HEK293T (cell line): ENCODE measurements at places on chromosomes 5 and 9.
A peak's percentile ranks its signal among the peaks of the same experiment; 100 is the strongest.

GRCh38 chr9:99399474-99399873 is 177.4 kb downstream of the SEC61B start:
- DNase-seq: no peak

DNA sequence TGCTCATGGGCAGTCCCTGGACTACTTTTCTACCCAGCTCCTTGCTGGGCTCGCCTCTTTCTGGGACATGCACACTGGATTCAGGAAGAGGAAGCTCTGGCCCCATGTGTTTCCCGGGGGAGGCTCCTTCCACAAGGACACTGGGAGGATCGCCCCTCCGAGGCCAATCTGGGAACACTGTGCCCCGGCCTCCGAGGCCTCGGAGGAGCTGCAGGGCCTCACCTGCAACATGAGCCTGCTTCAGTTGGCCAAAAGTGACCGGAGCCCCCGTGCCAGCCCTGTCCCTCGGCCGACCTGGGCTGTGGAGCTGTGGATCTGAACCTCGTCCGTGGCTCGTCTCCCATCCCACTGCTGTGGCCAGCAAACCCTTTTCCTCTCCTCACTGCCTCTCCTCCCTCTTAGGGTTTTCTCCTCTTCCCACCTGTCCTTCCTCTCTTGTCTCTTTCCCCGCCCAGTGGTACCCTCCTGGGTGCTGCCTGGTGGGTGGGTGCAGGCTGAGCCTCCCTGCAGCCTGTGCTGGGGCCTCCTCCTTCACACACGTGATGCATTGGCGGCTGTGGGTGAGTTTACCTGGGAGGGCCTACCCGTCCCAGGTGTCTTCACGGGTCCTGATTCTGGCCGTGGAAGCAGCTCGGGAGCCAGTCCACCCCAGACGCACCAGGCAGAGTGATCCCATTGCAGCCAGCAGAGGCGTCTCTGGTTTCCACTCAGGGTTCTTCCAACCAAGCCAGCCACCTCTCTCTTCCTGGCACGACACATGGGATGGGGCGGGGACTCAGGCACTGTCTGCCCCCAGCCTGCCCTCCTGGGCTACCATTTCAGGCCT is 241.8 kb downstream of the CACNA1B start:
- no peak for DNase-seq

DNA sequence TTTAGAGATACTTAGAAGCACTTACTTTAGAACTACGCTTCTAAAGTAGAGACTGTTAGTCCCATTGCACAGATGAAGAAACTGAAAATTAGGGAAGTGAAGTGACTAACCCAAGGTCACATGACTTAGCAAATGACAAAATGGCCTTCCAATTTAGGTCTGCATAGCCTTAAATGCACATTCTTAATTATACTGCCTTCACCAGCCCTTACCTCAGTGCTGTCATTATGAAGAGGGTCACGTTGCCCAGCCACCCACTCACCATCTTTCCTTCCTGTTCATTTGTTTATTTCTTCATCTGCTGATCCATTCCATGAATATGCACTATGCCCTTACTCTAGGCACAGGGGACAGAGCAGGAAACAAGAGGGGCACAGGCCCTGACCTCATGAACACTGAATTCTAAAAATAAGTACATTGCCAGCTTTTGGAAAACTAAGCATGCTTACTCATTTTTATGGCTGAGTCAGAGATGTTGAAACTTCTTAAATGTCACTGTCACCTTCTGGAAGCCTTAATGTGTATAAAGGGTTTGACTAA is 8.6 kb downstream of the HAVCR2 start:
- DNase-seq: no peak

- no peak for DNase-seq
These were observed 66.8 kb downstream of the ADCY2 start for GRCh38 chr5:7462758-7463157.

DNA sequence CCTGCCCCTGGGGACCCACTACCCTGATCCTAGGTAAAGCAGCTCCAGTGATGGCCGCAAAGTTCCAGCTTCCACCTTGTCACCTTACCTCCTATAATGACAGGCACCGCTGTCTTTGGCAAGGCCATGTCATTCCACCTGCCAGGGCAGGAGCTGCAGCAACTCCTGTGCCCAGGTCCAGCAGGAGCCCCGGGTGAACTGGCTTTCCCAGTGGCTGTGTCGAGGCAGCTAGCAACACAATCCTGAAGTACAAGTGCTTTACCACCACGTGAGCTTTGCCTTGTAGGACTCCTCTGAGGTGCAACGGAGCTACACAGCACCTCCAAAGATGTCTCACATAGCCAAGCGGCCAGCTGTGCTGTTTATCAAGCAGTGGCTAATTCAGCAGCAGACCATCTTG is 20.7 kb upstream of the MGAT1 start:
- no peak for DNase-seq

DNA sequence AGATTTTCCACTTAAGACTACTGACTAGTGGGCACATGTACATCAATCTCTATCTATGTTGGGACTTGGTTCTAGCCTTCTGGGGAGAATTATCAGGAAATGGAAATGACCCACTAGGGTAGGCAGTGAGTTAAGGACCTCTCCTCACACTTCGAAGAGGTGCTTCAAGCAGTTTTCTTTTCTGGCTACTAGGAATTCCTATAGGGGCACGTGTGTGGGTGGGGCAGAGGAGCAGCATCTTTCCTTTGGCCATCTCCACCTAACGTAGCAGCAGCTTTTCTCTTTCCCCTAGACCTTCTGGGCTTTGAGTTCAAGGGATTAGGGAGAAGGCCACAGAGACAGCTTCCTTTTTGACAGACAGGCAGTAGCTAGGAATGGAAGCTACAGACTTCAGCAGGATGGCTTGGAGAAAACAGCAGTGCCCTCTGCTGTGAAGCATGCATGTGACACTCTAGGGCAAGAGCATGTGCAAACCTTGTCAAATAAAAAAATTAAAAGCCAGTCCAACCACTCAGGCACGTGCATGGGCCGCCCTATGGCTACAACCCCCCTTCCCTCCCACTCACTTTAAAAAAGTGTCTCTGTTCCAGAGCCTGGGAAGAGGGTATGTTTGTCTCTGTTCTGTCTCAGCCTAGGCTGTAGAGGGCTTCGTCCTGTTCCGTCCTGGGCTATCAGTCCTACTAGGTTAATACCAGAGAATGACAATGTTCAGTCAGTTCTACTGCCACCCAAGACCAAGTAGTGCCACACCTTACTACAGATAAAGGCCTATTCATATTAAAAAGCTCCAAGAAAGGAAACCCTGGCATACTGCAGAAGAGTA is 8.7 kb upstream of the GFRA3 start:
- DNase-seq: peak; percentile 69

DNA sequence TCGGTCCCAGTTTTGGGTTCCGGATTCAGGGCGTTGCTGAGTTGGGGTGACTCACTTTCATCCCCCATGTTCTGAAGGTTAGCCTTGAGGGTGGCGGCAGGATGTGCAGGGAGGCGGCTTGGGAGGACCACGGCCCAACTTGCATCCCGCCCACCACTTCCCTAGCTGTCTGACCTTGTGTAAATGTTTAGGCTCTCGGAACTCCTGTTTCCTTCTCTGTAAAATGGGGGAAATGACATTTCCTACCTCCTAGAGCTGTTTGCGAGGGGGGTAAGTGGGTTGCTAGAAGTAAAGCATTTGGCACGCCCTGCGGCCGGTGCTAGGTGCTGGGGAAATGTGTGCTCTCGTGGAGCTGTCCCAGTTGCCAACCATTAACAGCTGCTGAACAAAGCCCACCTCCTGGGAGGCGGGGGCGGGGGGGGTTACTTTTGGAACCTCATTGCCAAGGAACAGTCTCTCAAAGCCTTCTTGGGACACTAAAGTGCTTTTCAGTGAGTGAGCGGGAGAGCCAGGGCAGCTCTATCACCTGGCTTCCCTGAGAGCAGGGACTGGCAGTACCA is 27.5 kb downstream of the PTGES2 start:
- DNase-seq: no peak

GRCh38 chr9:14218253-14218652 is 95.7 kb downstream of the NFIB start:
- no peak for DNase-seq

- peak; percentile 14 for DNase-seq
These were observed 876 bp downstream of the EGFLAM start for GRCh38 chr5:38259062-38259808.

DNA sequence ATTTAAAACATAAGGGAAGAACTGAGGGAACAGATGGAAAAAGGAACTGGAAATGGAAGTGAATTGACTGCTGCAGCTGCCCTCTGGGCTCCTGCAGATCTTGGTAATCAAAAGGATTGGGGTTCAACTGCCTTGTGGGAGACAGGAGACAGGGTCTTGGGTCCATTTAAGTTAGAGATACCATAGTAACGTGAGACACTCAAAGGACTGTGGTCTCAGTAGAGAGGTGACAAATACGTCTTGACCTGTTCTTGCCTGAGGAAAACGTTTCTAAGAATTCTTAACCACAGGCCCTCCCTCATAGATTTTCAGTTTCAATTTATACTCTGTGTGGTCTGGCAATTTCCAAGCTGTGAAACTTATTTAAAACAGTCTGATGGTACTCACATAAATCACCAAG is 100.8 kb upstream of the DHFR start:
- no peak for DNase-seq

GRCh38 chr5:14286574-14287421 is 143.7 kb downstream of the TRIO start:
- DNase-seq: no peak

GRCh38 chr5:88892669-88893068 is 9.7 kb upstream of the MEF2C start:
- no peak for DNase-seq

DNA sequence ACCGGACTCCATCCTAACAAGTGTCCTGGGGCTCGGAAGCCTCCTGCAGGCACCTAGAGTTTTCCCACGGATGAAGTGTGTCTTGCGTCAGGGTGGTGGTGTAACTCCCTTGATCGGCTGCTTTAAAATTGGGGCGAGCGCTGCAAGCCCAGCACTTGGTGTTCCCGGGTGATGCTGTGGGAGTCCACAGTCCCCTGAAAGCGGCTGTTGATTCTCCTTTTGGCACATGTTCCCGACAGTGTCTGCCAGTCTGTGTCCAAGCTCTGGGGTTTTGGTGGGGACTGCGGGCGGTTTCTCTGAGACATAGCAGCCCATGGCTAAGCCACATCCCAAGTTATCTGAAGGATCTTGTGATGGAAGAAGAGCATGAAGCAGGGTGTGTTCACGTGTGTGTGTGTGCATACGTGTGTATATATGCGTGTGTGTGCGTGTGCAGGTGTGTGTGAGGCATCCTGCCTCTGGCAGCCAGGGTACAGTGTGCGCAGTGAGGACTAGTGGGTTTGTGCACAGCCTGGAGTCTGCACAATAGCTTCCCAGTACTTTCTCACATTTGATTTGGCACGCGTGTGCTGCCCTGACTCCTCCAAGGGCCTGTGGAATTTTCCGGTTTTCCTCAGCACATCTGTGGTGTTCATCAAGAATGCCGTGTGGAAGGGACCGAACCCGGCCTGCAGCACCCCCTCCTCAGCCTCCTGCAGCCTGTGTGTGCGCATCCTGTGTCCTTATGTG is 16.9 kb downstream of the SLC25A48 start:
- DNase-seq: no peak

DNA sequence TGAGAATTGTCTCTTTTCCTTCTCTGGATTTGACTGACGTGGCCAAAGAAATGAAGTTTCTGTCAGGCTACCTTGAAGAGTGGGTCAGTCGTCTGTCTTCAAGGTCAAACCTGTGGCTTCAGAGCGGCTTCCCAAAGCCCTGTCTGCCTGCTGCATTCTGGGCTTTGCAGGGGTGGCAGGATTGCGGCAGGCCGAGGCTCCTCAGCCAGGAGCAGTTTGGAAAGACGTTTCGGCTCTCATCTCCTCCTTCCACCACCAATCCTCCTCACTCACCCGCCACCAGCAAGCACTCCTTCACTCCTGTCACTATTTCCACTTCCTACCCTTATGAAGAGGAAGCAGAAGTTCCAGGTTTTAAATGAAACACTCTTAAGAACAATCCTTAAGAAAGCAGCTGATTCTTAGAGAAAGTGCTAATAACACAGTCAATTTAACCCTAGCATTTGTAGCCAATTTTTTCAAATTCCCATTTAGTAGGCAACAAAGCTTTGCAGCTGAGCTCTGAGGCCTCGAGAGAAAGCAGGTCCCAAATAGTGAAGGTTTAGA is 351.7 kb downstream of the ZNF608 start:
- no peak for DNase-seq

- no peak for DNase-seq
These were observed 74.3 kb upstream of the TGFBR1 start for GRCh38 chr9:99030610-99031109.

DNA sequence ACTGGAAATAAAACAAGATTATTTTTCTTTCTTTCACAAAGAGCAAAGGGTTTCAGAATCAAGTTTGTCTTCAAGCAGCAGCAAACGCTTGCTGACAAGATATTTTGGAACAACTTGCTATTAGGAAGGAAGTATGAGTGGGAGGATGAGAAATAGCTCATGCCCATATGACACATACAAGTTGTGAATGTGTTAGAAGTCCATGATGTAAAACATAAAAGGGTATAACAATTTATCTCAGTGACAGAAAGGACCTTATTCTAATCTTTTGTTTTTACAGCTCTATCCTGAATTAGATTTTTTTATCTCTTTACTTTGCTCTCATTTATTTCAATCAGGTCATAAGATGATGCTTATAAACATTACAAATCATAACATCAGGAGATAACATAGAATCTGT is 516.6 kb upstream of the MEF2C start:
- no peak for DNase-seq
